Neuronal stem cell (in vitro differentiated cells): ENCODE measurements at places on chromosomes 5 and 9.

DNA sequence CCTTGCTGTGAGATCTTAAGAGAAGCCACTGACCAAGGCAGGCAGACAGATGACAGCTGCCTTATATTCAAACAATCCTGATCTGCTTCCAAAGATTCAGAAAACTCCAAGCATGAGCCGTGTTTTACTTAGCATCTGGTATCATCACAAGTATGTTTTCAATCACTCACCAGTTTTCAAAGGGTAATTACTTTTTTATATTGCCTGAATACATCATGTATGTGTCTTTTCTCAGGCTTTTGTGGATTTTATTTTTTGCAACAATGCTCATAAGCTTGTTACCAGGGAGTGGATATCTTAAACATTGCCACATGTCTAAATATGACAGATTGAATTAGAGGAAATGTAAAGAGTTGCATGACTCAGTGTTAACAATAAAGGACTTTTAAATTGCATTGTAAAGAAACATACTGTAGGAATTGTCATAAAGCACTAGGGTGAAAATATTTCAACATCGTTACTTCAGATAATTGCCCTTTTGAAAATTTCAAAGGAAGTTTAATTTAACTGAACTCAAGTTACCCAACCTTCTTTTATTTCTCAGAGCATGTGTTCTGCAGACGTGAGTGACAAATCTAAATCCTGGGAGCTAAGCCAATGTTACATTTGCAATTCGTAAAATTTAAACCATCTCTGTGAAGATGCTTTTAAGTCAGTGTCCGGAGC lies 326.1 kb downstream of the PLK2 start:
- DNase-seq = no peak

DNA sequence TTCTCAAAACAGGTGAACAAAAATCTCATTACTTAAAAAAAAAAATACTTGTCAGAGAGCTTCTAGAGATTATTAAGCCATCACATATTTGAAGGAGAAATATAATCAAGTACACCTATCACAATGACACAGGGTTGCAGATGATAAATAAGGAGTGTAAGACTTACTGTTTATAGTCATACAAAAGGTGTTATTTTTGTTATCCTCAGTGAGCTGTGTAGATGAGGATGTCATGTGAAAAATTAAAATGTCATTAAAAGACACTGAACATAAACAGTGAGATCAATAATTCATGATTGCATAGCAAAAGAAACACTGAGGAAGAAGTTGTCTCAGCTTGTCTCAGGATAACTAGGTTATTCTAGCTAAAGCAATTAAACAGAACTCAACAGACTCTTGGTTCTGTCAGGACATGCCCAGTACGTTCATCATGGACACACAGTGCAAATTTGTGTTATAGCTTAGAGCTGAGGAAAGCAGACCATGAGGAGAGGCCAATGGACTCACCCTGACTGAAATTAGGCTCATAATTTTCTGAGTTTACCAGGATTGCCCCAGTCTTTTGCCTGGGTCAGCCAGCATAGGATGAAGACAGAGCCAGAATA lies 1162.6 kb upstream of the C9orf72 start:
- DNase-seq = no peak

DNA sequence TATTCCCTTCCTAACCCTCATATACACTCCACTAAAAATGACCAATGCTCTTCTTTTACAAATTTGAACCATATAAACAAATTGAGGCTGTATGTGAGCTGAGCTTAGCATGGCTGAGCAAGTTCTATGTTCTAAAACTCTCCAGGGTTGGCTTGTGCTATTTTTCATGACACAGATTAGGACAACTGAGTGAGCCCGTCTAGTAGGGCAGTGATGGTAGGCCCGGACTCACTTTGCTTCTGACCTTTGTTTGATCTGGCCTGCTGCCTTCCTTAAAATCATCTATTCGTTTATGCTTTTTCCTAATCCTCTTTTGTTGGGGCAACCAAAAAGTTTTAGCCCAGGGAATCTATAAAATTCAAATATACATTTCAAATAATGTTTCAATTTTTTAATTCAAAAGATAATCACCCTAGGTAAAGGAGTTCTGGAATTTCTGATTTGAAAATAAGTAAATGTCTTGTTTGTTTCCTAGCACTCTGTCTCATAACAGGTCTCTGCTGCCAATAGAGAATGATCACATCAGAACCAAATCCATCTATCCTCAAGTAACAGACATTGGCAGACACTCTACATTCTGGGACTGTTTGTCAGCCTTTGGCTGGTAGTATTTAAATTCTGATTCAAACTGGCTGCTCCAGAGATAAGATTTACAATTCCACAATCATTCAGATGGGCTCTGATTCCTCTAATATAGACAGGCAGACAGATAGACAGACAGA lies 217.0 kb upstream of the TARS1 start:
- no peak for DNase-seq

GRCh38 chr5:11449217-11449616 lies 455.0 kb downstream of the CTNND2 start:
- DNase-seq = peak; percentile 17

GRCh38 chr5:54325610-54326311 lies 15.4 kb upstream of the ARL15 start:
- no peak for DNase-seq

GRCh38 chr9:92538541-92538940 lies 2.8 kb upstream of the ECM2 start:
- no peak for DNase-seq

- no peak for DNase-seq
Measured at GRCh38 chr9:133823189-133824105, 85.3 kb upstream of the SARDH start.

GRCh38 chr9:706606-707459 lies 134.7 kb upstream of the DMRT1 start:
- DNase-seq = peak; percentile 31

DNA sequence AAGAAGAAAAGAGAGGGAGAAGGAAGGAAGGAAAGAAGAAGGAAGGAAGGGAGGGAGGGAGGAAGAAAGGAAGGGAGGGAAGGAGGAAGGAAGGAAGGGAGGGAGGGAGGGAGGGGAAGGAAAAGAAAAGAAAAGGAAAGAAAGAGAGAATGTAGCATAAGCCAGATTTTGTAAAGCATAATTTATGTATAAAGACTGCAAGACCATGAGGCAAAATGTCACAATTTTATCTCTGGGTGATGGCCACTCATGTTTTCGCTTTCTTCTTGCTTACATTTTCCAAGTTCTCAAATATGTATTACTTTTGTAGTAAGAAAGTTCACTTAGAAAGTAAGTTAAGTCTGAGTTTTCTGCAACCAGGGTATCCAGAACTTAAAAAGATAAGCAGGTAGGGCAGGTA lies 3.4 kb upstream of the RNF183 start:
- no peak for DNase-seq

DNA sequence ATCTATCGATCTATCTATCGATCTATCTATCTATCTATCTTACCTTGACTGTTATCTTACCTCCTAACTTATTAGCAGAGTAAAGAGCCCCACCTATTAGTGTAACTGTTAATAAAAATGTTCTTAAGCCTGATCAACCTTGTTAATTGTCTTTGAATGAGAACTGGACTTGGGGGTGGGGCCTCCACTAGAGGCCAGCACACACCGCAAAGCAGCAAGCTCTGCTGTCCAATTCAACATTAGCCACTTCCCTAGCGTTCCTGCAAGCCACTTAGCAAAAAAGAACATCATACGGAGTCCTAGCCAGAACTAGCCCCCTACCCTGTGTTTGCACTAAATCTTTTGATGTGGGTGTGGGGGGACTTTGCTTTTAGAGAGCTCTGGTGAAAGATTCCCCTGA lies 515.8 kb downstream of the KDM4C start:
- no peak for DNase-seq

DNA sequence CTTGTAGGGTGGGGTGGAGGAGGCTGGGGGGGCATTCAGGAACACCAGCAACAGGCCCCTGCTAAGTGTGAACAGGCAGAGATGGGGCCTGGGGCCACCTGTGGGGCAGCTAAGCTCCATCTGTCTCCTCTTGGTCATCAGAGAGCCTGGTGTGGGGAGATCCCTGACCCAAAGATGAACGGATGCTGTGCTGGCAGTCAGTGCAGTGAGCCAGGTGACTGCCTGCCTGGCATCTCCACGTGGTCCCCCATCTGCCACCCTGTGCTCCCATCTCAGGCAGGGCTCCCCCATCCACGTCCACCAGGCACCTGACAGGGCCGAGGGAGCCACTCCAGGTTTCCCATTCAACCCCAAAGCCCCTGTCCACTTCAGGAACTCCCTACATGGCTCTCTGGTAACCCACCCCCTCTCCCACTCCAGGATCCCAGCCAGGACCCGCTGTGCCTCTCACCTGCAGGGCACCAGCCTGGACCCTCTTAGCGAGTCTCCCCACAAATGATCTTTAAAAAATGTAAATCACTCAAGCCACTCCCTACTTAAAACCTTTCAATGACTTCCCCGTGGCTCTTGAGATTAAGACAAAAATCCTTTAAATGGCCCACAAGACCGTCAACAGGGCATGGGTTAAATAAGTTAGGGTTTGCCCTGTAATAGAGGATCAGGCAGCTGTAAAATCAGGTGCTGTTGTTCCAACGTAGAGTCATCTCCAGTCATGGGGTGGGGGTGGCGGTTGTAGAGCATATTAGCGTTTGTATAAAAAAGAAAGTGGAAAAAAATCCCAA lies 60.8 kb downstream of the LMX1B start:
- no peak for DNase-seq
